Pancreas (tissue), 10 donors: ENCODE measurements at places on chromosomes 16 and 17. TPM values are rescaled to one million over a fixed set of nuclear protein-coding genes. Genes with fewer than 3 reads are reported as not detected.

GRCh38 chr17:81577278-81578000, 25.3 kb upstream of the FAAP100 start:
- peaks cover 7% of the 10 kb centered on the region for H3K4me1 ChIP-seq
- H3K27me3 ChIP-seq: no peaks in the 10 kb centered on the region

DNA sequence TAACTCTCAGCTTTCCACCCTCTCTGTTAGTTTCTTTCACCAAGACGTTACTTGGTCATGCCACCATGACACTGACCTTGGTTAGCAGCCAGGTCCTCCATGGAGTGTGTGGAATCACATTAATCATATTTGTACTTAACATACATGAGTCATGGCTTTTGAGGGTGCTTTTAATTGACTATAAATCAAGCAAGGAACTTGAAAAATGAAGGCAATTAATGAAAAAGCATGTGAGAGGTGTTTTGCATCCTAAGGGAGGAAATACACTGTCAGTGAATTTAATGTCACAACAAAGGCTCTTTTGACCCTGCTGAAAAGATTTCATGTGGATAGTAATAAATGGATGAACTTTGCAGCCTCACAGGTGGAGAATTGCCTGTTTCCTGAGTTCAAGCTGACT, 240.7 kb downstream of the CDH13 start:
- no peak overlapping the region for H3K27ac ChIP-seq
- DNase-seq: no peak
- H3K27me3 ChIP-seq: no peaks in the 10 kb centered on the region
- no peaks in the 10 kb centered on the region for H3K36me3 ChIP-seq

The BTBD17 gene
- polyA plus RNA-seq: 0.19 TPM

GRCh38 chr16:30929167-30929566, 5.8 kb downstream of the FBXL19 start:
- H3K4me3 ChIP-seq: no peak overlapping the region
- no peaks in the 10 kb centered on the region for H3K4me1 ChIP-seq
- no peaks in the 10 kb centered on the region for H3K36me3 ChIP-seq
- H3K27ac ChIP-seq: no peak overlapping the region
- H3K27me3 ChIP-seq: no peaks in the 10 kb centered on the region

DNA sequence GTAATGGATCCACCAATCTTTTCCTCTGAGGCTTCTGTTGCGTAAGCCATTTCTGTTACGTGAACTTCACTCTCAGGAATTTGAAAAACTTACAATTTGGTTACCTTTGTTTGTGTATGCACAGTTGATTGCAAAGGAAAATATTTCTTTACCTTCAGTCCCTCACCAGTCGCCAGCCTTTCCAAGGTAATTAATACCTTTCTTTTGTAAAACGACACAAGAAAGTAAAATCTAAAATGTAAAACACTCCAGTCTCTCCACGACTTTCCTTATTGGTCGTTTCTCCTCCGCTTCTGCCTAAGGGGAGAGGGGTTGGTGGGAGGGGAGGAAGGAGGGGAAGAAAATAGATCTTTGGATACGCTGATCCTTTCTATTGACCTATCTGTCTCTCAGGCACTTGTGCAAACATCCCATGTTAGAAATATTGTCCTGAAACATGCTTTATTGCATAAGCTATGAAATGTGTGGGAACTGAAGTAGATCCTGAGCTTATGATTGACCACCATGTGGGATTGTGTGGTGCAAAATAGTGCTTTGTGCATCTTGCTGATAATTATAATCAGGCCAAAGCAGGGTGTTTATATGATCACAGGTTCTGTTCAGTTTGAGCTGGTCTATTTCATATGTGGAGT, 32.4 kb upstream of the EFCAB13 start:
- no peaks in the 10 kb centered on the region for H3K36me3 ChIP-seq
- no peak overlapping the region for H3K27ac ChIP-seq
- no peak for DNase-seq
- no peak overlapping the region for H3K4me3 ChIP-seq
- H3K4me1 ChIP-seq: no peaks in the 10 kb centered on the region

- no peaks in the 10 kb centered on the region for H3K36me3 ChIP-seq
- H3K4me1 ChIP-seq: no peaks in the 10 kb centered on the region
- H3K27ac ChIP-seq: no peak overlapping the region
These were observed 124.7 kb upstream of the PLCG2 start for GRCh38 chr16:81654346-81654745.

The HBA2 gene
- 6.1 TPM for polyA plus RNA-seq

GRCh38 chr17:77881545-77881944, 77.0 kb upstream of the TNRC6C start:
- H3K4me3 ChIP-seq: no peak overlapping the region
- H3K36me3 ChIP-seq: no peaks in the 10 kb centered on the region
- H3K27ac ChIP-seq: no peak overlapping the region
- peaks cover 5% of the 10 kb centered on the region for H3K4me1 ChIP-seq

The TOP2A gene
- 0.42 TPM for polyA plus RNA-seq

DNA sequence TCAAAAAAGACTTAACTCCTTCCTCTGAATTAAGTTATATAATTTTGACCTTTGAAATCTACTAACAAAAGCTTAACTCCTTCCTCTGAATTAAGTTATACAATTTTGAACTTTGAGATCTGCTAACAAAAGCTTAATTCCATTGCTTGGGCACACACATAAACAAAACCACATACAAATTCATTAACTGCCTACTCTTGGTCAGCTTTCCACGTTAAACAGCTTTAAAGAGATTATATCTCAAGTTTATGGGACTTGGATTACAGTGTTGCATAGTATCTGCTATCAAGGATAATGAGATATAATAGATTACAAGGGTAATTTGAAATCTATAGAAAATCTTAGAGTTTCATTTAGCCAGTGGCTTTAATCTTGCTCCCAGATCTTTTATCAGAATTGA, 23.5 kb downstream of the COX10 start:
- peaks cover 3% of the 10 kb centered on the region for H3K4me1 ChIP-seq
- H3K4me3 ChIP-seq: no peak overlapping the region
- no peak for DNase-seq
- no peak overlapping the region for H3K27ac ChIP-seq

The SHISA9 gene
- polyA plus RNA-seq: not detected

GRCh38 chr16:1182316-1182671, 29.4 kb downstream of the CACNA1H start:
- no peaks in the 10 kb centered on the region for H3K27me3 ChIP-seq
- peak overlapping the region; percentile 67 for H3K27ac ChIP-seq
- no peaks in the 10 kb centered on the region for H3K4me1 ChIP-seq
- H3K4me3 ChIP-seq: no peak overlapping the region

DNA sequence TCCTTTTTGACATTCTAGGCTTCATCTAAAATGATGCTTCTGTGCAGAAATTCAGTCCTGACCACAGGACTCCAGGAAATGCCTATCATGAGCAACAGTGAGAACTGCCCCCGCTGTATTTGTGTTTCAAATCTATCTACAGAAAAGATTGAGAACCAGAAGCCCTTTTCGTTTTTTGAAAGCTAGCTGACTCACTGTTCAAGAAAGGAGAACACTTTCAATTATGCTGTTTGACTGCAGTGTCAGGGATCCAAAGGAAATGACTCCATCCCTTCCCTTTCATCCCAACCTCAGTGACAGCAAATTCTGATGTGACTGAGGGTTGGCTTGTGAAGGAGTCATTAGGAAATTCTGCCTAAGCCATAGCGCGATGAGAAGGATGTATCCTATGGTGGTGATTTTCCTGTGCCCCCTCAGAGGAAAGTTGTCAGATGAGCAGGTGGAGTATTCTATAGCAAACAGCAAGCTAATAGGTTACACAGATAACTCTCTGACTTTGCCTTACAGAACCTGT, 622.3 kb downstream of the TMEM114 start:
- no peaks in the 10 kb centered on the region for H3K36me3 ChIP-seq
- no peak overlapping the region for H3K27ac ChIP-seq

DNA sequence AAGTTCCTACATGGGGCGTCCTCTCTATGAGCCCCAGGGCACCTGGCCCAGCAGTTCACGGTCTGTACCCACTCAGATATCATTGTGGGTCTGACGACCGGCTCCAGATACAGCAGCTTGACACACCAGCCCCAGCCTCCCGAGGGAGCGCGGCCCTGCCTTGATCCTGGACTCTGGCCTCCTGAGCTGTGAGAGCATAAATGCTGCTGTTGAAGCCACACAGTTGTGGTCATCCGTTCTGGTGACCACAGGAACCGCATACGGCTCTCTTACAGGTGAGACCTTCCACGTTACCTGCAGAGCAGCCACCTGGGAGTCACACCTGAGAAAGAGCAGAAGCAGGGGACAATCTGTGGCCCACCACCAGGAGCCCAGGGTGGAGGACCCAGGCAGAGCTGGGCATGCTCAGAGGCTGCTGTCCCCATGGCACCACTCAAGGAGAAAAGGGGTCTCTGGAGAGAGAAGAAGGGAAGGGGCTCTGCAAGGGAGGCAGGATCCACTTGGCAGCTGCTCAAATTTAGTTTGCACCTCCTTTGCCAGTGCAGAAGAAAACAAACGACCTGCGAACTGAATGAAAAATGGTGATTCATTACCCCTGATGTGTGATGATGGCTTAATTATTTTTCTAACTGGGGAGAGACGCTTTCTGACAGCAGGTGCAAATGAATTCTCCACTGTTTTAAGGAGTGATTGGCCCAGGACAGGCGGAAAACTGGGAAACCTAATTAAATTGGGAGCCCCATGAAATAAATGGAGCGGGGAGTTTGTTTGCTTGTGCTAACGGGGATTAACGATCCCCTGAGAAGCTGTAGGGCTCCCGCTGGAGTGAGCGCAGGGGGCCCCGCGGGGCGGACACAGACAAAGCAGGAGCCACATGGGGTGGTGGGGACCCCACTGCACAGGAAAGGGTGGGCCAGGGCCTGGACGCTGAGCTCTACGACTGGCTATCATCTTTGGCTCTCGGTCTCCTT, 208.9 kb downstream of the RBFOX3 start:
- H3K27ac ChIP-seq: no peak overlapping the region
- no peak for DNase-seq
- no peaks in the 10 kb centered on the region for H3K36me3 ChIP-seq
- H3K27me3 ChIP-seq: no peaks in the 10 kb centered on the region
- no peak overlapping the region for H3K4me3 ChIP-seq

The BAIAP2 gene
- 16.4 TPM for polyA plus RNA-seq

The LYRM1 gene
- polyA plus RNA-seq: 30.9 TPM

DNA sequence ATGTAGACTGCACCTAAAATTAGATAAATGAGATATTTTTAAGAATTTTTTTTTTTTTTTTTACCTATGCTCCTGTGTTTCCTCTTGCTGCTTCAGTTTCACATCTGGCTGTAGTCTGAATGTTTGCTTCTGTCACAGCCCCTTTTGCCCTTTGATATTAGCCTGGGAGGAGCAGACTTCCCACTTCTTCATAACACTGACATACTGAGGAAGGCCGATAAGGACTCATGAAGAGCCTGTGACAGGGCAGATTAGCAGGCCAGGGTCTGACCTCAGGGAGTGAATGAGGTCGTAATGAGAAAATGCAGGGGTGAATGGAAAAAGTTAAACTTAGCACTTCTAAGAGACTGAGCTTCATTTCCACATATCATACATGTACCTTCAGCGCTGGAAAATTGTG, at the start of gene SLFN14:
Gene SLFN14, minus strand, starts transcription at position 117 of the 400 bp plus-strand sequence. CDS start 2,757 bp downstream, outside the sequence.
- no peaks in the 10 kb centered on the region for H3K36me3 ChIP-seq
- no peak within 1 kb of the TSS for H3K27ac ChIP-seq
- H3K4me1 ChIP-seq: no peaks in the 10 kb centered on the region

GRCh38 chr16:25366078-25366477, 108.4 kb upstream of the ZKSCAN2 start:
- no peaks in the 10 kb centered on the region for H3K36me3 ChIP-seq
- peaks cover 2% of the 10 kb centered on the region for H3K27me3 ChIP-seq
- no peaks in the 10 kb centered on the region for H3K4me1 ChIP-seq
- no peak overlapping the region for H3K4me3 ChIP-seq
- H3K27ac ChIP-seq: no peak overlapping the region

DNA sequence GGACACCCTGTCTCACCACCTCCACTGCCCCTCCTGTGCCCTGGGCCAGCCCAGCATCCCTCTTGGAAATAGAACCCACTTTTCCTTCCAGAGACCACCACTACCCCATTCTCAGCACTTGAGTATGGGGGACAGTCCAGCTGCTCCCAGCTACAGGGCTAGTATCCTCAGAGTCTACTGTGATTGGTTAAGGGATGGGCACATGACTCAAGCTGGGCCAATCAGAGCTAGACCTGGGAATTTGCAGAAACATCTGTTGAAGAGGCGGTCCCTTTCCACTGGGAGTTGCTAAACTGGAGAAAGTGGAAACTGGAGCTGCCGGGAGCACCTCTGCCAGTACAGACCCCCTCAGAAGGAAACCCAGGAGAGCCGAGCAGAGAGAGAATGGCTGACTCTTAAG, 156.6 kb downstream of the GSG1L start:
- no peaks in the 10 kb centered on the region for H3K27me3 ChIP-seq
- no peak overlapping the region for H3K27ac ChIP-seq
- no peaks in the 10 kb centered on the region for H3K36me3 ChIP-seq
- no peak overlapping the region for H3K4me3 ChIP-seq

GRCh38 chr17:30921544-30922196, at the start of gene ADAP2:
TSS of gene ADAP2 (plus strand) at chr17:30921945. CDS start at chr17:30922015, 70 bp downstream.
- no peaks in the 10 kb centered on the region for H3K27me3 ChIP-seq
- peak; percentile 87 for DNase-seq
- peak within 1 kb of the TSS; percentile 36 for H3K4me3 ChIP-seq

- H3K36me3 ChIP-seq: no peaks in the 10 kb centered on the region
- no peaks in the 10 kb centered on the region for H3K4me1 ChIP-seq
- H3K4me3 ChIP-seq: no peak overlapping the region
- H3K27me3 ChIP-seq: no peaks in the 10 kb centered on the region
These were observed 8.4 kb downstream of the CDIPT start for GRCh38 chr16:29854520-29855100.

DNA sequence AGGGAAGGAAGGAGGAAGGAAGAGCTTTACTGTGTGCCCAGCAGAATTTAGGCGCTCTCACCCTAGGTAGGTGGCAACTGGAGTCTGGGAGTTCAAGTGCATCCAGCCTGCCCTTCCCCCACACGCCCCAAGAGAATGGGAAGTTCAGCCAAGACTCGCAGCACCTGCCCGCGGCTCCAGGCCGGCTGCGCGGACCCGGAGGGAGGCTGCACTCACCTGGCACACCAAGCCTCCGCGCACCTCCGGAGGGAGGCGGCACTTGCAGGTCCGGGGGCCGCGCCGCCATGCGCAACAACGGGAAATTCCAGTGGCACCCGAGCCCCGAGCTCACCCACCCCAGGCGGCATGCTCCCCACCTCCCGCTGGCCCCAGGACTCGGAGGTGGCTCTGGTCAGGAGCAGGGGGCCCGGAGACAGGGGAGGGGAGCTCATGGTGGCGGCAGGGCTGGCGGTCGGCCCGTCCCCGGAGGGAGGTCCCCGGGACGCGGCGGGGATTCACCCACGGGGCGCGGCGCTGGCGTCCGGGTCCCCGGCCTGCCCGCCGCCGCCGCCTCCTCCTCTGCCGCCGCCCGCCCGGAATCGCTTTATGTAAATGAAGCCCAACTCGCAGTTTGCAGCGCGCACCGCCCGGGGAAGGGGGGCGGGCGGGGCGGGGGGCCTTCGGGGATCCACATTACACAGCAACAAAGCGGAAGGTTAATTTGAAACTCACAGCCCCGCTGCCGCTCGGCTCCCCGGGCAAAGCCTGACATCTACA, at the start of gene ZFHX3:
Gene ZFHX3, minus strand, starts transcription at position 593 of the 756 bp plus-strand sequence. CDS start 87,983 bp downstream, outside the sequence.
- H3K27ac ChIP-seq: peak within 1 kb of the TSS; percentile 92
- DNase-seq: peak; percentile 82
- H3K27me3 ChIP-seq: no peaks in the 10 kb centered on the region
- H3K4me3 ChIP-seq: peak within 1 kb of the TSS; percentile 81
- H3K4me1 ChIP-seq: peaks cover 44% of the 10 kb centered on the region
- H3K36me3 ChIP-seq: no peaks in the 10 kb centered on the region
